ENCODE measurements at places on chromosomes 5 and 9. TPM values are rescaled to one million over a fixed set of nuclear protein-coding genes. Genes with fewer than 3 reads are reported as not detected.

The FRRS1L gene
- total RNA-seq: under 0.01 TPM

The LHFPL2 gene
- 27.2 TPM for total RNA-seq

The UIMC1 gene
- total RNA-seq: 28.8 TPM

The AFAP1L1 gene
- total RNA-seq: 53.2 TPM

The CCL21 gene
- 9.5 TPM for total RNA-seq

The TMEM252 gene
- not detected for total RNA-seq

The GABBR2 gene
- total RNA-seq: not detected

The SSBP2 gene
- 68.3 TPM for total RNA-seq

The ETF1 gene
- total RNA-seq: 147 TPM

The GFRA3 gene
- total RNA-seq: 0.22 TPM

The COL15A1 gene
- total RNA-seq: 21.2 TPM

The CYSRT1 gene
- total RNA-seq: not detected

The HAPLN1 gene
- not detected for total RNA-seq

The ANXA2R gene
- total RNA-seq: 3.7 TPM

The INSL6 gene
- total RNA-seq: not detected

The CDC42SE2 gene
- total RNA-seq: 48.3 TPM

The IRX1 gene
- 9.4 TPM for total RNA-seq

The FBN2 gene
- total RNA-seq: 0.34 TPM

The NEUROG1 gene
- total RNA-seq: not detected

The ZDHHC11 gene
- 0.88 TPM for total RNA-seq

The SLC46A2 gene
- total RNA-seq: 0.22 TPM

The SLCO6A1 gene
- total RNA-seq: not detected

The IL3 gene
- not detected for total RNA-seq

The ERMP1 gene
- total RNA-seq: 12.6 TPM

The ANKRD18A gene
- 0.33 TPM for total RNA-seq

The TRAF1 gene
- total RNA-seq: 12.1 TPM

The FOXD4L3 gene
- not detected for total RNA-seq

The PFN3 gene
- total RNA-seq: not detected

The CLIC3 gene
- total RNA-seq: not detected

The CD74 gene
- total RNA-seq: 397 TPM

The ANKRD31 gene
- 0.49 TPM for total RNA-seq

The KCNV2 gene
- not detected for total RNA-seq

The N4BP3 gene
- total RNA-seq: 0.44 TPM

The PCDHGA8 gene
- 1.5 TPM for total RNA-seq

The ENTPD8 gene
- total RNA-seq: not detected

The SPATA9 gene
- total RNA-seq: not detected

The SPINK4 gene
- not detected for total RNA-seq

The F2RL2 gene
- total RNA-seq: 0.34 TPM

The HMCN2 gene
- 0.68 TPM for total RNA-seq

The RECK gene
- 24.7 TPM for total RNA-seq

The IL13 gene
- total RNA-seq: not detected

Measured in subcutaneous adipose tissue (tissue), 4 donors.